ENCODE measurements at places on chromosomes 6 and 20. TPM values are rescaled to one million over a fixed set of nuclear protein-coding genes. Genes with fewer than 3 reads are reported as not detected.
A peak's percentile ranks its signal among the peaks of the same experiment; 100 is the strongest.

DNA sequence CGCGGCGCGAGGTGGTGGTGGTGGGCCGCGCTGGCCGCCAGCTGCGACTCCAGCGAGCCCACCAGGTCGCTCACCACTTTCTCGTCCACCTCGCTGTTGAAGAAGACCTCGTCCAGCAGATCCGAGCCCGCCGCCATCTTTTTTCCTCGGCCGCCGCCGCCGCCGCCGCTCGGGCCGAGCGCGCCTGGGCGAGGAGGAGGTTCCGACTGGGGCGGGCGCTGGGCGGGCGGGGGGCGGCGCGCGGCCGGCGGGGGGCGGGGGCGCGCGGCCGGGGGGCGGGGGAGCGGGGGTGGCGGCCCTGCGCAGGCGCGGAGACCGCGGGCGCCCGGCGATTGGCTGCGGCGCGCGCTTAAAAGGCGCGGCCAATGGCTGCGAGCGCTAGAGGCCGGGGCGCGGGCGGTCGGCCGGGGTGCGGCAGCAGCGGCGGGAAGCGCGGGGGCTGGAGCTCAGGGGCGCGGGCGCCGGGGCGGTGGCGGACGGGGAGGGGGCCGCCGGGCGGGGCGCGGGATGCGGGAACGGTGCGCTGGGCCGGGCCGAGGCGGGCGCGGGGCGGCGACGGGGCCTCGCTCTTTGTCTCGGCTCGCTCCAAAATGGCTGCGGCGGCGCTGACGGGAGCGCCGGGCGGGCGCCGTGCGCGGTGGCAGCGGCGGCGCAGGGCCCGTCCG, at the start of gene TAF4:
Gene TAF4, minus strand, starts transcription at position 208 of the 665 bp plus-strand sequence. Its CDS starts 71 bp downstream, at position 137.
- peak; percentile 90 for DNase-seq

GRCh38 chr6:81237226-81237625, 515.3 kb downstream of the TENT5A start:
- DNase-seq = no peak

TRIM31 gene
- total RNA-seq = not detected

OXT gene
- not detected for total RNA-seq

LZTS3 gene
- 6.9 TPM for total RNA-seq

FAM184A gene
- total RNA-seq = 0.40 TPM

- no peak for DNase-seq
Observed at GRCh38 chr20:48766961-48767960, 60.5 kb downstream of the PREX1 start.

DNA sequence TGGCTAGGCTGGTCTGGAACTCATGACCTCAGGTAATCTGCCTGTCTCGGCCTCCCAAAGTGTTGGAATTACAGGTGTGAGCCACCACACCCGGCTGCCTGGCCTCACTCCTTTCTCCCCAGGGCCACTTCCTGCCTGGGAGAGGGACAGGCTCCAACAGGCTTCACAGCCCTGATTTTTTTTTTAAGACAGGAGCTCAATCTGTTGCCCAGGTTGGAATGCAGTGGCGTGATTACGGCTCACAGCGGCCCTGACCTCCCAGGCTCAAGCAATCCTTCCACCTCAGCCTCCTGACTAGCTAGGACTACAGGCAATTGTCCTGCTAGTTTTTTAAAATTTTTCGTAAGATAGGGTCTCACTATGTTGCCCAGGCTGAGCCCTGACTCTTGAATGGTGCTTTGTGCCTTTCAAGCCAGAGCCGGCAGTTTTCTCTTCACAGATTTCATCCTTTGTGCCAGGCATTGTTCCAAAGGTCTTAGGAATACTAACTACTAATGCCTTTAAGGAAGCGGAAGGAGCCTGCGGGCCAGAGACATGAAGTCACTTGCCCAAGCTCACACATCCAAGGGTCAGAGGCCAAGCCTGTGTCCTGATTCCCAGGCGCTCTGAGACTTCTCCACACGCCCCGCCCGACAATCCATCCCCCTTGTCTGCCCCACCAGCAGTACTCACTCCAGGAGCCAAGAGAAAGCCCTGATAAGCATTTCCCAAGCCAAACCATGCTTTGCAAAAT, 19.2 kb downstream of the CAPN11 start:
- no peak for DNase-seq

All from cardiac septum (tissue), 1 donor.